ENCODE measurements at places on chromosomes 6 and 20.

GRCh38 chr20:51404297-51405060, 138.0 kb downstream of the NFATC2 start:
- no peak for DNase-seq

DNA sequence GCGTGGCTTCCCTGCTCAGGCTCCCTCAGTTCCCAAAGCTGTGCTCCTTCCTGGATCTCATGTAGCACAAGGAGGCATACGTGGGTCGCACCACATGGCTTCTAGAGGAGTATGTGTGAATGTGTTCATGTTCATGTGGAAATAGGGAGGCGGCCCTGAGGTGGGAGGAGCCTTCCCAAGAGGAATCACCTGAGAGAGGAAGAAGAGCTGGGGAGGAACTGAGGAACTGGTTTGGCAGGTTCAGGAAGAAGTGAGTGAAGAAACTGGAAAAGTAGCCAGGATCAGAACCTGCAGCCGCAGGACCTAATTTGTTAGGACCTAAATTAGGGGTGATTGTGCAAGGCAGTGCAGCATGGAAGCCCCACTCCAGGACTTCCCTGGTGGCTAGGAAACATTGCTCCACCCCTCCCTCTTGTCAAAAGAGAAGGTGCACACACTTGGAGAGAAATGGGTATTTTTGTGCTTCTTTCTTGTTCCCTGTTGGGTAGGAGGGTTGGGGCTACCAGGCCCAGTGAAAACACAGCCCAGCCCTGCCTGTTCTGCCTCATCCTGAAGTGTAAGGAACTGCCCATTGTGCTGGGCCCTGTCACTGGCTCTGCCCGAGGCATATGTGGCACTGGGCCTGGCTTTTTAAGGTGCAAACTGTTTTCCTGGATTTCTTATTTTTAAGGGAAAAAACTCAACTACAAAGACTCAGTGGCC, 20.7 kb downstream of the SYNJ2 start:
- DNase-seq, result no peak

DNA sequence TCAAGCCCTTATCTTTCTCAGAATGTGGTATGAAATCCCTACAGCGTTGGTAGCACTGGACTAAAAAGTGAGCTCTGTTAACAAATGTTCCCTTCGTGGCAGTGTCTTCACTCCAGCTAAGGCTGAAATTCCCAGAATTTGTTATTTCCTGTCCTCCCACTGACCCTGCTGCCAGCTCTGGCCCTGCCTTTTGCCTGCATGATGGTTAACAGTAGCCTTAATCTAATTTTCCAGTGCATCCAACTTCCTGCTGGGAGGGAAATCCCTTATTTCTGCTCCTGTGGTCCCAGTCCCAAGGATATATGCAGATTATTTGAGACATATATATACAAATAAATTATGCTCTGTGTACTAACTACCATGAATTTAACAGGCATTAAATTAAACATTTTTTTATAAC, 157.2 kb upstream of the CARMIL1 start:
- no peak for DNase-seq

- no peak for DNase-seq
Measured at GRCh38 chr20:59350330-59351156, 50.1 kb downstream of the EDN3 start.

DNA sequence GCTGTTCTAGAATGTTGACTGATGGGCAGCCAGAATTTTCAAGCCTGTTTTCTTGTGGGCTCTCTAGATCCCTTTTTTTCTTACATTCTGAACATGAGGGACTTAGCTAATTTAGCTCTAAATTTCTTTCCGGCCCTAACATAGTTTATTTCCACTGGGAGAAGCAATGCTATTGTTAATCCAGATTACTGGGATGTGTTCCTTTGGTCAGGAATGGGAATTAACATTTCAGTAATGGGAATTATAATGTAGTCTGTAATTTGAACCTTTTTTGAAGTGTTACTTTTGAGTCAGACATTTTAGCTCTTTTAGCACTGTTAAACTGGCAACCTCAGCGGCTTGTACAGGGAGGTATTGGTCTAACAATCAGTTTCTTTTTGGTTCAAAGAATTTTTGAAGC, 7.5 kb downstream of the ZFAND3 start:
- DNase-seq, result no peak

GRCh38 chr6:795046-795685, 102.2 kb upstream of the EXOC2 start:
- no peak for DNase-seq

GRCh38 chr20:38271608-38272120, 11.1 kb upstream of the KIAA1755 start:
- DNase-seq, result no peak

- no peak for DNase-seq
Measured at GRCh38 chr20:38092915-38093314, 59.4 kb downstream of the RPRD1B start.

GRCh38 chr6:107716688-107717089, 107.4 kb downstream of the SCML4 start:
- DNase-seq, result no peak

DNA sequence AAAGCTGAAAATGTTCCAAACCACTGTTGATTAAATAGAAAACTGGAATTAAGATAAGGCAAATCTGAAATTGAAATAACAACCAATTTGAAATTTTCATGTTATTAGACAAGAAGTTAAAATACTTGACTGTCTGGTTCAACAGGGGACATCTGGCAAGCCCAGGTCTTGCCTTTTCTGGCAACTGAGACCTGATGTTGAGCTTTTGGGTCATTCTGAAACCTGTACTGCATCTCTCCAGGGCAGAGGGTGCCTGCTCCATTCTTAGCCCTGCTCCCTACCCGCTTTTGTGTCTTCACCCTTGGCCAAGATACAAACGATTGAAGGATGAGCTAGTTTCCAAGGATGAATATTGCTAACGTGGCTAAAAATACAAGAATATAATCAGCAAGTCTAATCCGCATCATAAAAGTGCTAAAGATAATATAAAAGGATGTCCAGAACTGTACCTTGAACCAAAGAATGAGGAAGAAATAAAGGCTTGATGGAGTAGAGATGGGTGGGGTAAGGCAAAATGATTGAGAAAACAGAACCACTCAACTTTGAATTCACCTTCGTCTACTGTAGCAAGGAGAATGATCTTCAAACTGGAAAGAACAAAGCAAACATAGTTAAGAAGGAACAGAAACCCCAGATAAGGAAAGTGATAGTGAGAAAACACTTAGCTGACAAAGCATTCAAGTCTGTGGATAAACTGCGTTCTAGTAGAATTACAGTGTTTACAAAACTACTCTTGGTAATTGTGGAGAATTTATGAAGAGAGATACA, 109.8 kb upstream of the MAN1A1 start:
- DNase-seq, result no peak

DNA sequence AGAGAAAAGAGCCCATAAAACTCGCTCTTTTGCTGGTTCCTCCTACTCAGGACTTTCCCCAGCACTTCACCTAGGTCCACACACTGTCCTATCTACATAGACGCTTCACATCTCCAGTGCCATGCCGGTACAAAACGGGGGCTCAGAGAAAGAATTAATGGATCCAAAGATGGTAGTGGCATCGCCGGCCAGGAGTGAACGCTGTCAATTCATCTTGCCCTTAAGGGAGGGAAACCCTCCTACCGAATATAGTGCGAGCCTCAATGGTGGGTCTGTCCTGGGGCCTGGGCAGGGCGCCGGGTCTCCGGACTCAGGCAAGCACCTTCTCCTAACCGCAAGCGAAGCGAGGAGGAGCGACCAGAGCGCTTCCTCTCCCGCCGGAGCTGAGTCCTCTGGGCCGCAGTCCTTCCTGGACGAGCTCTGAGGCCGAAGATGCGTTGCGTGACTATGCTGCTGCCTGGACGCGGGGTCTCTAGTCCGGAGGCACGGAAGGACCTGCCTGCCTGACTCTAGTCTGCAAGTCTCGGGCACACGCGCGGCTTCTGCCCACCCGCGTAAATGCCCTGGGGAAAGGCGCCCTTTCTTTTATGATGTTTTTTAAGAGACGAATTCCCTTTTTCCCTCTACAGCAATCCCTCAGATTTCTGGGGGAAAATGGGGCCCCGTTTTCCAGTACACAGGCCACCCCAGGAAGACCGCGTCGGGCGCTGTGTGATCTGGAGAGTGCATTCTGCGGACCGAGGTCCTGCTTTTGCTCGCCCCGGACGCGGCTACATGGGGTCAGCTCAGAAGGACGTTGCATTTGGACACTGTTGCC, 100.1 kb upstream of the PRDM1 start:
- DNase-seq, result no peak

DNA sequence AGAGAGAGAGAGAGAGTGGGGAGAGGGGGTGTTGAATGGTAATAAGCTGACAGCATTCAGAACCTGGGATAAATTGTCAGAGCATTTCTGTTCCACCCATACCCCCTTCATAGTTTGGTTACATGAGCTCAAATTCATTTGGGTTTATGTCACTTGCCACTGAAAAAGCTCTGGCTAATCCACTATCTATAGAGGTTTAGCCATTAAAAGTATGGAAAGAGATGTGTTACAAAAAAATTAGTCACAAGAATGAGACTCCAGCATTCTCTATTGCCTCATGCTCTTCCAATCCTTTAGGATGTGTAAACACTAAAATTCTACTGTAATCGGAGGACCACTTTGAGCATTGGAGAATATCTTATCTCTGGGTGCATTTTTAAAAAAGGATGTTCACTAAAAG, 297.6 kb upstream of the TCF21 start:
- DNase-seq, result no peak

DNA sequence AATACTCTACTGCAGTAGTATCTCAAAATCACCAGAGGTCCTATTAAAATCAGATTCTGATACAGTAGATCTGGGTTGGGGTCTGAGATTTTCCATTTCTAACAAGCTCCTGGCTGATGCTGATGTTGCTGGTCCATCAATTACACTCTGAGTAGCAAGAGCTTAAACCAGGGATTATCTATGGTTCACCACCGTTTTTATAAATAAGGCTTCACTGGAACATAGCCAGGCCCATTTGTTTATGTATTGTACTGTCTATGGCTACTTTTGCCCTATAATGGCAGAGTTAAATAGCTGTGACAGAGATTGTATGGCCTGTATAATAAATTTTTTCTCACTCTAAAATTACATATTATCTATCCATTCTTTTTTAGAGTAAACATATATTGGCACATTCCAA, 53.0 kb downstream of the NUDT3 start:
- no peak for DNase-seq

DNA sequence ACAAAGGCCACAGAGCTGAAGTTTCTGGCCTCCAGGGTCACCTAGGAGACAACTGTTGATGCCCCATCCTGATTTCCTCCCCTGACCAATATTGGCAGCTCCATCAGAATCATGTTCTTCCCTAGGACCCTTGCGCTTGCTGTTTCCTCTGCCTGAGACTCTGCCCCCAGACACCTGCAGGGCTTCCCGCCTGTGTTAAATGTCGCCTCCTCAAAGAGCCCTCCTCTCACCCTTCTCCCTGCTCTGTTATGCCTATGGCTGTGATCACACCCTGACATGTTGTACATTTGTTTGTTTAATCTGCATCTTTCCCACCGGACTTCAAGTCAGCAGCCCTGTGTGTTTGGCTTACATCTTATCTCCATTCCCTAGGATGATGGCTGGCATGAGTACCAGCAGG, 30.1 kb downstream of the DLGAP4 start:
- DNase-seq, result no peak

DNA sequence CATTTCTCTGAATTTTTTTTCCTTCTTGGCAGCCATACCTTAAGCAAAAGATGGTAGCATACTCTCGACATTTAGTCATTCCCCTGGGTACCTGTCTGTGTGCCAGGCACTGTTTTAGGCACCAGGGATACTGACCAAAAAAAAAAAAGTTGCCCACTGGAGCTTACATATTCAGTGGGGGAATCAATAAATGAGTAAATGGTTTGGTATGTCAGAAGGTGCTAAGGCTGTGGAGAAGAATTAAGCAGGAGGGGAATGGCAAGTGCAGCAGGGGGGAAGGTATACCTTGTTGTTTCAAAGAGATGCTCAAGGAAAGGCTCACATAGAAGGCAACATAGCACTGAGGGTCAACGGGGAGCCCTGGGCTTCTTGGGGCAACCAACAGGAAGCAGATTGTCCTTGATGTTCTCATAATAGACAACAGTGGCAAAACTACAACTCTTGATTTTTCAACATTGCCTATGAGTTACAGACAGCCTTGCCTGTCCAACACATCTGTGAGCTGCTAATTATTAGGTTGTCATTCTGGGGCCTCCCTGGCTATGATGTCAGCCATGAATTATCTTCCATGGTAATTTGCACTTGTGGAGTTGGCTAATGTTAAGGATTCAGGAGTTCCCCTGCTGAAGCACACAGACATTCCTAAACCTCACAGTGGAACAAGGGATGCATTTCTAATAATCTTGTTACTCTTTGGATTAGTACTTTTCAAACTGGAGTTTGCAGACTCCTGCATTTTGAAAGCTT, 19.6 kb downstream of the NT5E start:
- no peak for DNase-seq

Measured in type B pancreatic cell (in vitro differentiated cells).